ENCODE measurements at places on chromosomes 12 and 14. TPM values are rescaled to one million over a fixed set of nuclear protein-coding genes. Genes with fewer than 3 reads are reported as not detected.

DNA sequence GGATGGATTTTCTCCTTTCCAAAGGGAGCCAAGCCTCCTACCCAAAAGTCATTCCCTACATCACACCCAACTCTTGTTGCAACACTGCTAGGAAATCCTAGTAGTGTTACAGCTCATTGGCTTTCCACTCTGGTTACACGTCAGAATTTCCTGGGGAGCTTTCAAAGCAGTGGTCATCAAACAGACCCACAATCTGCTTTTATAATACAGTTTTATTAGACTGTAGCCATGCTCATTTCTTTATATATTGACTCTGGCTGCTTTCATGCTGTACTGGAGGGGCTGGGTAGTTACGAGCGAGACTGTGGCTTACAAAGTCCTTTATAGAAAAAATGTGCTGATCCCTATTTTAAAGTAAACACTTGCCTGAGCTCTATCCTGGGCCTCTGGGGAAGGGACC, 34.3 kb downstream of the ZFYVE26 start:
- H3K4me3 ChIP-seq: no peak overlapping the region
- peaks cover 85% of the 10 kb centered on the region for H3K36me3 ChIP-seq
- DNase-seq: no peak

Gene VDR
- total RNA-seq: 23.4 TPM

DNA sequence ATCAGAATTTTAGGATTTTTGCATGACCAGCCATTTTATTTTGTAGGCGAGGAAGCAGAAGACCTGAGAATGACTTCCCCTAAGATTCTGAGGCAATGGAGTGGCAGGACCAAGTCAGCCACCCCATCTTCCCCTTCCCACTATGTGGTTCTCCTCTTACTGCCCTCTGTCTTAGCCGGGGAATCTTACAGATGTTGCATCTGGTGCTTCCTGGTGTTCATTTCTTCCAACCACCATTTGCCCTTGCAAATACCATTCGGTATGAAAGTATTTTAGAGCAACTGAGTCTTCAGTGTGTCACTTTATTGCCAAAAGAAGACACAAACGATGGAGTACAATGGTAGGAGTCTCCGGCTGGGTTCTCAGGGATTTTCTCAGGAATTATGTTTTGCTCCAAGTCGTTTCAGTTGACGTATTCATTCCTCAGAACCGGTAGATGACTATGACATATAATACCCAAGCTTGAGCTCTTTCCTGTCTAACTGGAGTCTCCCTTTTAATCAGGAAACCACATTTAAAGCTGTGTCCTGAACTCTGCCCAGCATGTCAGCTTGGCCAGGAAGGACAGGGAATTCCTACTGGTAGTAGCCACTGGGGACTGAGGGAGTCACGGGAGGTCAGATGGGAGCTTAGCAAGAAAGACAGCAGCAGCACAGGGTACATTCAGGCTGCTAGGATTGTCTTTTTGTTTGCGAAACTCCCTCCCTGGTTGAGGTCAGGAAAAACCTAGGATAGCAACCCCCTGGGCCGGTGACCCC, 87.0 kb downstream of the SAMD4A start:
- H3K27me3 ChIP-seq: no peaks in the 10 kb centered on the region
- H3K4me1 ChIP-seq: peaks cover 46% of the 10 kb centered on the region
- DNase-seq: no peak

Gene DNAH10
- total RNA-seq: 0.22 TPM

- H3K4me3 ChIP-seq: no peak overlapping the region
- H3K27ac ChIP-seq: no peak overlapping the region
- H3K27me3 ChIP-seq: no peaks in the 10 kb centered on the region
- peaks cover 63% of the 10 kb centered on the region for H3K4me1 ChIP-seq
- H3K36me3 ChIP-seq: no peaks in the 10 kb centered on the region
These were observed 28.0 kb downstream of the NUAK1 start for GRCh38 chr12:106110626-106111300.

DNA sequence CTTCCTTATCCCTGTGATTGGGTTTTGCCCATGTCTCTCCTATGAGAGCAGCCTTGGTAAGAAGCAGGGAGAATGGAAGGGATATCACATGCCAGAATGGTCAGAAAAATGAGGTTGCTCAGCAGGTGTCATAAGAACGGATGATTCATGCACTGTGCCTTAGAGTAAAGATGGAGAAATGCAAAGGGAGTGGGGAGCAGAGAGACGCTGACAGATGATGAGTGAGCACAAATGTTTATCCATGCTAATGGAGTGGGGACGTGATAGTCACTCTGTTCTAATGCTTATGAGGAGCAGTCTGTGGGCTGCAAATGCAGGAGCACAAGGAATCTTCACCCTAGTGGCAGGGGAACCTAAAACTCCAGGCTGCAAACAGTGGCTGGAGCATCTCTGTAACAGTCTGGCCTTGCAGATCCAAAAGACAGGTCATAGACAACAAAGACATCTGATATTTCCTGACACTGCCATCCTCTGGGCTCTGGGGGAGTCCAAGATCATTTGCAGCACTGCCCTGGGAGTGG, 243.2 kb downstream of the CACNA1C start:
- peak; percentile 80 for DNase-seq
- H3K4me1 ChIP-seq: peaks cover 24% of the 10 kb centered on the region
- no peak overlapping the region for H3K4me3 ChIP-seq
- H3K36me3 ChIP-seq: no peaks in the 10 kb centered on the region
- H3K27me3 ChIP-seq: no peaks in the 10 kb centered on the region

Gene NFE2
- total RNA-seq: 0.40 TPM

Gene BORCS5
- total RNA-seq: 15.3 TPM

DNA sequence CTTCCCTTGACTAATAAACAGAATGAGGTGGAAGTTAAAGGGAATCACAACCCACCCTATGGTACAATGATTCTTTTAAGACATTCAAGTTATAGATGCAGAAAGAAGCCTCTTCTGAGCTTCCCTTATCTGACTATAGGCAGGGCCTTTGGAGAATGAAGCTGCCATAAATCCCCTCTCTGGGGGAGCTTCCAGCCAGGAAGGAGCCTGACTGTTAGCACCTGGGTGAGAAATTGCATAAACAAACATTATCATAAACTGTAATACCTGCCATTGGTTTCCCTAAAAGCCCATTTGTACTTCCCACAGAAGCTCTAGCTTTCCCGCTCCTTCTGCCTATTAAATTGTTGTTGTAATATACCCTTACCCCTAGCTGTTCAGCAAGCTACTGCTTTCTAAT, 81.3 kb upstream of the RESF1 start:
- H3K4me1 ChIP-seq: peaks cover 5% of the 10 kb centered on the region
- no peak for DNase-seq
- no peak overlapping the region for H3K4me3 ChIP-seq
- no peak overlapping the region for H3K27ac ChIP-seq
- no peaks in the 10 kb centered on the region for H3K27me3 ChIP-seq
- no peaks in the 10 kb centered on the region for H3K36me3 ChIP-seq

Gene WNK1
- total RNA-seq: 123 TPM

- no peak for DNase-seq
- no peak overlapping the region for H3K27ac ChIP-seq
- no peaks in the 10 kb centered on the region for H3K36me3 ChIP-seq
These were observed 35.8 kb downstream of the CCDC175 start for GRCh38 chr14:59540852-59541251.

GRCh38 chr12:30845676-30846075, 80.9 kb upstream of the TSPAN11 start:
- no peaks in the 10 kb centered on the region for H3K4me1 ChIP-seq
- no peak overlapping the region for H3K27ac ChIP-seq
- H3K36me3 ChIP-seq: peaks cover 6% of the 10 kb centered on the region
- peak; percentile 14 for DNase-seq
- H3K27me3 ChIP-seq: no peaks in the 10 kb centered on the region
- no peak overlapping the region for H3K4me3 ChIP-seq

Gene SLCO1B1
- not detected for total RNA-seq

DNA sequence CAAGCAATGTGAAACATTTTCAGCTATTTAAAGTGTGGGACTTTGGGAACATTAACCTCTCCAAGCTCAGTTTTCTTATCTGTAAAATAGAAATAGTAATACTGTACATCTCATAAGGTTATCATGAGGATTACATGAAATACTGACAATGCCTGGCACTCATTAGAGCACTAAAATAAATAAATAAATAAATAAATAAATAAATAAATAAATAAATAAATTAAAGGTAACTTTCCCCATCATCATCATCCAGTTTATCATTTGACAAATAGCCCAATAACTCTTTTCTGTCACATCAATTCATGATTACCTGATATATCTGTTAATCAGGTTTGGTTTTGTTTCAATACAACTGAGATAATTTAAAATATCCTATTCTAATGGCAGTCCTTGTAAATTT, 48.5 kb downstream of the EFCAB11 start:
- H3K27ac ChIP-seq: no peak overlapping the region
- no peak for DNase-seq
- no peaks in the 10 kb centered on the region for H3K4me1 ChIP-seq
- no peak overlapping the region for H3K4me3 ChIP-seq

DNA sequence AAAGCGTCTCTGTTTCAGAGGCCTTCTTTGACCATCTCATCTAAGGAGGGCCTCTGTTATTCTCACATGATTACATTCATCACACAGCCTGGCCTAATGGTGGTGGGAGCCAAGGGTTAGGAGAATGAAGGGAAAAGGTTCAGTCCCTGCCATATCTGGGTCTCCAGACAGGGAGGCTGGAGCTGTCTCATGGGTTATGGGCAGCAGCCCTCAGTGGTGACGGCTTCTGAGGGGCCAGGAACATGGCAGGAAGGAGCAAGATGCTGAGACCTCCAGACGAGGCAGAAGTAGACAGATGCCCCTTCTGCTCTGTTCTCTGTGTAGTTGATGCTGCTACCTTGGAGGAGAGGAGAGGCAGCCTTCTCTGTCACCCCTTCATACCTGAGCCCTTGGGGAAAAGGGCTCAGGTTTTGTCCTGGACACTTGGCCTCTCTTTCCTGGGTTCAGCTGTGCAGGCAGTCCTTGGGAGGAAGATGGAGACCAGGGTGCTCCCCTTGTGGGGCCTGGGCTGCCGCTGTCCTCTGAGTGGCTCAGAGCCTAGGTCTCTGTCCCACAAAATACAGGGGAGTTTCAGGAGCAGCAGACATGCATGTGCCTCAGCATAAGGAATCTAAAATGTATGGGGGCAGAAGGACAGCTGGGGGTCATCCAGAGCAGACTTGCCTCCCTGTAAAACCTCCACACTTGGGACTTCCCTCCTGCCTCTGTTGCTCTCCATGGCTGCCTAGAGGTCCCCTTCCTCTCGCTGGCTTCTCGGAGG, 3.6 kb downstream of the IFI27L2 start:
- H3K4me1 ChIP-seq: peaks cover 12% of the 10 kb centered on the region
- H3K27me3 ChIP-seq: no peaks in the 10 kb centered on the region
- H3K27ac ChIP-seq: no peak overlapping the region
- no peak overlapping the region for H3K4me3 ChIP-seq

Gene SLC25A47
- not detected for total RNA-seq

Gene KRT71
- not detected for total RNA-seq

- no peak overlapping the region for H3K4me3 ChIP-seq
- H3K27ac ChIP-seq: no peak overlapping the region
- H3K4me1 ChIP-seq: no peaks in the 10 kb centered on the region
- H3K36me3 ChIP-seq: peaks cover 6% of the 10 kb centered on the region
- H3K27me3 ChIP-seq: peaks cover 8% of the 10 kb centered on the region
- DNase-seq: no peak
These were observed 36.3 kb downstream of the ACSS3 start for GRCh38 chr12:81114226-81114625.

DNA sequence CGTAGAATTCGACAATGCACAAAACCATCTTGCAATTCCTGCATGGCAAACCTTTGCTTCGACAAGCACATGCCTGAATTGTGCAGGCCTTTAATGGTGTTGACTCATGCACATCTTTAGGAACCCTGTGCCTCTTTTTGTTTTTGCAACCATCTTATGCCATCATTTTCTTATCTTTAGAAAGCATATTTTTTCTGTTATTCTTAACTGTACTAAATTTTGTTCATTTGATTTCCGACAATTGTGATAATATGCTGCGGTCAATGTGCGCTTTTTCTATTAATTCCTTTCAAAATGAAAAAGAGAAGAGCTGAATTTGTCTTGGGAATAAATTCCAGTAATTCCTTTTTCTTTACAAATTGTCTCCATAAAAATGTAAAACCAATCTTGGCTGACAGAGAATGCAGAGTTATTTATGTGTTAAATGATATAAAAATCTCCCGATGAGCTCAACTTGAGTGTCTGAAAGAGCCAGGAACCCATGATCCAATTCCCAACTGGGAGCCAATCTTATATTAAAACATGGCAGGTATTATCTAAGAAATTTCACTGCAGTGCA, 20.1 kb upstream of the CDK17 start:
- no peak overlapping the region for H3K27ac ChIP-seq
- H3K27me3 ChIP-seq: no peaks in the 10 kb centered on the region
- peaks cover 19% of the 10 kb centered on the region for H3K36me3 ChIP-seq
- no peak overlapping the region for H3K4me3 ChIP-seq

DNA sequence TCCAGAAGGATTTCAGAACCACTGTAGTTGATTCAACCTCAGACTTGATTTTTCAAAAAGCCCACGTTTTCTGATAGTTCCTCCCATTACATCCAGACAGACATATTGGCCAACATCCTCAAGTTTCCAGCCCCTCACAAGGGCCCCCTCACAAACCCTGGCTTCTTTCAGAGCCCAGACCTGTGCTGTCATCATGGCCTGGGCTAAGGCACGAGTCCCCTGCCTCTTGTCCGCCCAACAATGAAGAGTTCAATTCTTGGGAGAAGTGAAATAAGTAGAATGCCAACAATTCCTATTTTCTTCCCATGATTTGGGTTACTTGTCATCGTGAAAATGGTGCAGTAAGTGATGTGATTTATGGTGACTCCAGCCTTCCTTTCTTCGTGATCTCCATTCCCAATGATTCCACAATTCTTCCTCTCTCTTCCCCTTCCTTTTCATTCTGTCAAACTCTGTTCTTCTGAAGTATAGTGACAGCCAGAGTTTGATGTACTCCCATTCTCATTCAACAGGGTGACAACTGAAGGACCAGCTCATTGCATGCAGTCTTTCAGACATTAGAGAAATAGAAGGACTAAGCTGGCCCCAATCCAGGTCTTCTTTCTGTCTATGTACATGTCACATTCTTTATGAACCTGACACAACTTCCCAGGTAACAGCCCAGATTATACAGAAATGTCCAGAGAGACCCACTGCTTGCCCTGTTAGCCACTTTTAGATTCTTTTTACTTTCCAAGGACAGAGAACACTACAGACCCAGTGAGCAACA, 29.2 kb downstream of the SPTB start:
- no peak for DNase-seq
- no peak overlapping the region for H3K27ac ChIP-seq
- peaks cover 5% of the 10 kb centered on the region for H3K36me3 ChIP-seq

DNA sequence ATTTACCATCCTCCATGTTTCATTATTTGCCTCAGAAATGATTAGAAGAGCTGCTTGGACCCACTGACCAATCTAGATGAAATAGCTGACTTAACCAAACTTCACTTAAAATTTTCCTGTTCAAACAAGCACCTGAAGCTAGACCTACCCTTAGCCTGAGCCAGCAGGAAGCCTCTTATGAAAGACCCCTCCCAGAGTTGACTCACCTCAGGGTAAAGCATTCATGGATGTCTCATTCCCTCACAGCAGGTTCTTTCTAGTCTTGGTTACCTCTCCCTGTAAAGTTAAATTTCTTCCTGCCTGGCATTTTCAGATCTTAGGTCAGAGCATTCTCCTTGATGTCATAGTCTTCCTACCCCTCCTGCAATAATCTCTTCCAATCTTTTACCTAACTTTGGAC, 1209.8 kb downstream of the FLRT2 start:
- H3K36me3 ChIP-seq: no peaks in the 10 kb centered on the region
- H3K4me1 ChIP-seq: peaks cover 6% of the 10 kb centered on the region
- peak overlapping the region; percentile 11 for H3K4me3 ChIP-seq
- H3K27ac ChIP-seq: peak overlapping the region; percentile 2
- DNase-seq: peak; percentile 54
- no peaks in the 10 kb centered on the region for H3K27me3 ChIP-seq
